ENCODE measurements at places on chromosomes 12 and 14.

DNA sequence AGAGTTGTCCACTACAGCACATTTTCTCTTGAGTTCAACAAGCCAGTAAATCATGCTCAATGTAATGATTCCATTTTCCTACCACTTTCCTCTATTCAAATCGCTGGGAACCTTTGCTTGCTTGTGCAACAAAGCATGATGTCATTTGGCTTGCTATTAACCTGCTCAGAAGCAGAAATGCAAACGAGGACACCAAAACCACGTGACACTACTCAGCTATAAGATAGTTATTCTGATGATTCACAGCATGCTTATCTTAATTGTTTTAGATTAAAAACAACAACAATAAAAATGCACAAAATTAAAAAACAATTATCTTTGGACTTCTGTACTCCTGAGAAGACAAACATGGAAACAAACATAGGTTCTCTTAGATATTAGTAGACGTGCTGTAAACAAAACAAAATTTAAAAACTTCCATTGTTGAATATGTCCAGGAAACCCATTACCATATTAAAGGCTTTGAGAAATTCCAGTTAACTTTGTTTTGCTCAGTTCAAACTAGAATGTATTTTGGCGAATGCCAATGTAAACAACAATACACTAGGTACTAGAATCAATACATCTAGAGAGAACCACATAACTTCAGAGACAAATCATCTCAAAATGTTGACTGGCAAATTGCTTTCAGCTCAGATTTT, 77.5 kb upstream of the KRAS start:
- no peak for DNase-seq

DNA sequence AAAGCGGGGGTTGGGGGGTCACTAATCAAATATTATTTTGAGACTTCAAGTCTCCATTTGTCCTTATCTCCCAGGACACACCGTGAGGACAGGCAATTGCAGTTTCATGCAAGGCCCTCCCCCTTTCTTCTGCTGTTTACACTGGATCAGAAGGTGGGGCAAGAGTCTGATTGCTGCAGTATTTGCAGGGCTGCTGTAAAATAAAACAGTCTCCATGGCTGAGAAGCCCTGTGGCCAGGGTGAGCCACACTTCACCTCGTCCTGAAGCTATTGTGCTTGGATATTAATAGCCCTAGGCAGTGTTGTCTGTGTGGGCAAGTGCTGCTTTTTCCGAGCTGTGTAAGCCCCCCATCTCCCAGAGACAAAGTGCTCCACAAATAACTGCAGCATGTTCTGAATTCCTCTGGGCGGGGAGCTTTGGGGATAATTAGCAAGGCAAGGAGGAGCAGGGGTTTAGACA, 187.4 kb upstream of the NTF3 start:
- DNase-seq, result no peak

GRCh38 chr14:27668531-27668930, 1070.7 kb upstream of the NOVA1 start:
- no peak for DNase-seq

GRCh38 chr12:131747276-131748177, 36.6 kb downstream of the SFSWAP start:
- DNase-seq, result no peak

- DNase-seq, result no peak
Measured at GRCh38 chr12:132280406-132280805, 49.0 kb downstream of the GALNT9 start.

- no peak for DNase-seq
Measured at GRCh38 chr12:86772696-86773095, 516.5 kb upstream of the MGAT4C start.

DNA sequence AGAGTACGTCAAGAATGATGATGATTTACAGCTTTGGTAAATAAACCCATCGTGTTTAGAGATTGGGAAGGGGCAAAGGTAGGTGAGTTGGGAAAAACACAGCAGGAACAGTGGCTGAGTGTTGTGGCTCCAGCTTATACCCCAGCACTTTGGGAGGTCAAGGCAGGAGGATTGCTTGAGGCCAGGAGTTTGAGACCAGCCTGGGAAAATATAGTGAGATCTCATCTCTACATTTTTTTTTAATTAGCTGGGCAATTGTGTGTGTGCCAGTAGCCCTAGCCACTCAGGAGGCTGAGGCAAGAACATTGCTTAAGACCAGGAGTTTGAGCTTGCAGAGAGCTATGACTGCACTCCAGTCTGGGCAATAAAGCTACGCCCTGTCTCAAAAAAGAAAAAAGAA, 77.1 kb downstream of the RASSF9 start:
- no peak for DNase-seq

GRCh38 chr12:80490329-80490728, 46.3 kb downstream of the PTPRQ start:
- no peak for DNase-seq

All from NCI-H2081 treated with DMSO at 0.1 percent for 48 hours (cell line).